CD4-positive, alpha-beta memory T cell (primary cell): ENCODE measurements at places on chromosomes 4 and X. TPM values are rescaled to one million over a fixed set of nuclear protein-coding genes. Genes with fewer than 3 reads are reported as not detected.
A peak's percentile ranks its signal among the peaks of the same experiment; 100 is the strongest.

Gene ARR3
- total RNA-seq = not detected

DNA sequence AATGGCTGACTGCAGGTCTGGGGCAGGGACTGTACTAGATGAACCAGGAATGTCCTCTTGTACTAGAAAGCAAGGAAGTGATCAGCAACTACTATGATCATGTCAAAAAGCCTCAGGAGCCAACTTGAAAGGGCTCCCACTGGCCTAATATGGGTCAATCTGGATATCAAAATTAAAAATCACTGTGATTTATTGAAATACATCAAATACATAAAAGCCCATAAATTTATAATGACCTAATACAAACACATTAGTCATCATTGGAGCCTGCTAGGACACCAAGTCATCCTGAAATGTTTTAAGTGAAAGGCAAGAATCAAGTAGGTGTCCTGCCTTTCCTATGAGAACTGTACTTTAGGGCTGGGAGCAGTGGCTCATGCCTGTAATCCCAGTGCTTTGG, 70.5 kb upstream of the KLHL13 start:
- DNase-seq = no peak

Gene LAMP2
- total RNA-seq = 45.8 TPM

- DNase-seq = no peak
Measured at GRCh38 chr4:24763631-24764297, 31.6 kb upstream of the SOD3 start.

Gene DGAT2L6
- not detected for total RNA-seq

GRCh38 chr4:84907145-84907544, 59.3 kb downstream of the WDFY3 start:
- DNase-seq = no peak

DNA sequence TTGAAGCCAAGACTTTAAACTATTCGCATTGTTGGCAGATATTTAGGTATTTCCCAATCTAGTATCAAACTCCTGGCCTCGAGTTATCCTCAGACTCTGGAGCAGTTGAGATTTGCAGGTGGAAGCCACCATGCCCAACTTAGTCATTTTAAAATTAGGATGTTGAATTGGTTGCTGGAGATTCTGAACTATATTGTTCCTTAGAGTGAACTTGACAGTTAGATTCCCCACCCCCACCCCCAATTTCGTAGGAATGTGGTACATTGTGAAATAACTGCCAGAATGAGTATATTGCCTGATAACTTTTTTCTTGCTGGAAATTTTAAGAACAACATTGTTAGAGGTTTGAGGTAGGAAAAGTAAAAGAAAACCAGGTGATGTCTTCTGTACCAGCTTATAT, 2.3 kb downstream of the NOCT start:
- DNase-seq = no peak

Gene NEIL3
- 0.15 TPM for total RNA-seq

Gene TKTL1
- 1.9 TPM for total RNA-seq

DNA sequence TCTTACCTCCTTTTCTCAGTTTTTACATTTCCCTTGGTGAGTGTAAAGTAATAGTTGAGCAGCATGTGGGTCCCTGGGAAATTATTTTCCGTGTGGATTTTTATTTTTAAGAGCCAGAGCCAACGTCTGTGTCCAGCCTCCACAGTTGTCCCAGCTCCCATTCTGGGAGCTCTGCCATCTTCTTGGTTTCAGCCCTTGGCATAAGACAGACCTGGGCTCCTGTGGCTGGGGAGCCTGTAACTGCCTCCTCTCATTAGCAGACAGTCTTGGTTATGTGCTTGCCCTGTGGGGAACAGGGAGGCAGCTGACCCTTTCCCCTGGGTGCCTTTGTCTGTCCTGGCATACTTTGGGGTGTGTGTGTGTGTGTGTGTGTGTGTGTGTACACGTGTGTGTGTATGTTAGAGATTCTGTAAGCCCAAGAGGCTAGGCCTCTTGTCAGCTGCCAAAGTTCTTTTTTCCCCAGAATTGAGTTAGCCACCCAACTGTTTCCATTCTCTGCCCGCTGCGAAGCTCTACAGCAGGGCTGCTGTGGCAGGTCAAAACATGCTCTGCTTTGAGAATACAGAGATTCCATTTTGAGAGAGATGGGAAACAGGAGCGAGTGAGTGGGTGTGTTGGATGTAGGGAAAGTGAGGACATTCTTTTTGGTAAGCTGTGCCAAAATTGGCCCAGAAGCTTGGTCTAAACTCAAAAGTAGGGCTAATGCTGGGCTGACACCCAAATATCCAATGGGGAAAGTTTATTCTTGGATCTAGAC, 140.7 kb downstream of the TMEM164 start:
- DNase-seq = no peak

DNA sequence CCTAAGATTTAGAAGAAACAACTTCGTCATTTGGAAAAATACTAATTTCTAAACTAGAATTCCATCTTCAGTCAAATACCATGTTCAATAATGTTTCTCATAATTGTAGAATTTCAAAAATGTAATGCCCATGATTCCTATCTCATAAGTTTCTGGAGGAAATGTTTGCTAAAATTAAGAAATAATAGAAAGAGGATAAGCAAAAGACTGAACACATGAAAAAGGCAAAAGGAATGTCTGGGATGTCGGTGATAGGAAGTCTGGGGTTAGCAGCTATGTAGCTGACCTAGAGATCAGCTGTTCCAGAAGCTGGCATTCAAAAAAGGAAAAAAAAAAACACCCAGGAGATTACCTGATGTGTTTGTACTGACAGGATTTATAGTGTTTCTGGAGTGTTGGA, 18.9 kb upstream of the PCDH10 start:
- no peak for DNase-seq

GRCh38 chr4:152161676-152162330, 374.1 kb downstream of the FBXW7 start:
- DNase-seq = no peak

DNA sequence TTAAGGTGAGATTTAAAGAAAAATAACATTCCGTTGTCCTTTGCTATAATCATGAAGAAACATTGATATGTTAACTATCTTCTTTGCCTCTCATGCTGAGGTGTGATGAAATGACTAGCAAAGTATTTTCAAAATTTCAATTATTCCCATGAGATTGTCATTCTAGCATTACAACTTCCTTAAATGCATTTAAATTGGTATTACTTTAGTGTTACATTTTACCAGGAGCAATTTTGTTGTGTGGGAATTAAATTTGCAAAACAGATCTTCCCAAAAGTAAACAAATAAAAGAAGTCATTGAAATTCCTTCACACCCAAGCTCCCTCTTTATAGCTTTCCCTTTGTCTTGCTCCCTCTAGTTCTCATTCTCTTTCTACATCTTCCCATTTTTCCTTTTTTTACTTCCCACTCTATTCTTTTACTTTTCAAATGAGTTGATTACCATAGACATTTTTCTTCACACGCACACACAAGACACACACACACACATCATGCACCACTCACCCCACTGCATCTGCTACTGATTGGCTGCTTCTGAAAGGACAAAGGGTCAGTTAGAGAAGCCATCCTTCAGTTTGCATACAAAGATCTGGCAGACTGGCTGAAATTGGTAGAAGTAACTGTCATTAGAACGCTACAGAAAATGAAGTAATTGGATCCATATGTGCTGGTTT, 10.0 kb upstream of the APELA start:
- no peak for DNase-seq

- no peak for DNase-seq
Measured at GRCh38 chr4:139665079-139665689, 435 bp upstream of the MGST2 start.

Gene GATA1
- not detected for total RNA-seq

DNA sequence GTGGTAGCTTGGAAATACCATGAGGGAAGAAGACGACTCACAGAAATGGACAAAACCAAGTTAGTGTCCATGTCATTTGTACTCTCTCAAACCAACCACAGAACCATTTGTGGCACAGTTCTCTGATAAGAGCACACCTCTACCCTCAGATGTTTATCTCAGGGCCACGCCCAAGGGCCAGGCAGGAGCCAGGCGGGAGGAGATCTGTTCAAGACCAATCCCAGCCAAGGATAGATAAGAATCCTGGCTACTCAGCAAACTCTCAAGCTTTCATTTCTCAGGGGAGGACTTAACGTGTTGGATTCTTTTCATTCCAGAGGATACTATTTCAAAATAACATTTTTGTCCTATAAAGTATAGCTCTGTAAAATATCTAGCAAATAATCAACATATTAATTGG, 95.0 kb downstream of the NYX start:
- no peak for DNase-seq

GRCh38 chr4:24141836-24142235, 252.0 kb upstream of the PPARGC1A start:
- no peak for DNase-seq

DNA sequence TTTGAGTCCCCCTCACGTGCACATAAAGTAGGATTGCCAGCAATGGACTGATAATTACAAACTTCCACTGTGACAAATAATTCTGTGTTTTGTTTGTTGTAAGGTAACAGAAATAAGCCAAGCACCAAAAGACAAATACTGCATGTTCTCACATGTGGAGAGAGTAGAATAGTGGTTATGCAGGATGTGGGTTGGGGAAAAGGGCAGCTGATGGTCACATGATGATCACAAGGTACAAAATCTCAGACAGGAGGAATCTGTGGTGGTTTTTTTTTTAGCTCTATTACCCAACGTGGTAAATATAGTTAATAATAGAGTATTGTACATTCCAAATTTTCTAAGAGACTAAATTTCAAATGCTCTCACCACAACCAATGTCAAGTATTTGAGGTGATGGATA, 182.3 kb downstream of the BANK1 start:
- no peak for DNase-seq

GRCh38 chrX:153873282-153874084, 12.5 kb downstream of the L1CAM start:
- no peak for DNase-seq

GRCh38 chrX:27751976-27752375, 55.8 kb upstream of the MAGEB10 start:
- no peak for DNase-seq

- DNase-seq = peak; percentile 74
Measured at GRCh38 chr4:10115797-10116568, 616 bp downstream of the WDR1 start.

DNA sequence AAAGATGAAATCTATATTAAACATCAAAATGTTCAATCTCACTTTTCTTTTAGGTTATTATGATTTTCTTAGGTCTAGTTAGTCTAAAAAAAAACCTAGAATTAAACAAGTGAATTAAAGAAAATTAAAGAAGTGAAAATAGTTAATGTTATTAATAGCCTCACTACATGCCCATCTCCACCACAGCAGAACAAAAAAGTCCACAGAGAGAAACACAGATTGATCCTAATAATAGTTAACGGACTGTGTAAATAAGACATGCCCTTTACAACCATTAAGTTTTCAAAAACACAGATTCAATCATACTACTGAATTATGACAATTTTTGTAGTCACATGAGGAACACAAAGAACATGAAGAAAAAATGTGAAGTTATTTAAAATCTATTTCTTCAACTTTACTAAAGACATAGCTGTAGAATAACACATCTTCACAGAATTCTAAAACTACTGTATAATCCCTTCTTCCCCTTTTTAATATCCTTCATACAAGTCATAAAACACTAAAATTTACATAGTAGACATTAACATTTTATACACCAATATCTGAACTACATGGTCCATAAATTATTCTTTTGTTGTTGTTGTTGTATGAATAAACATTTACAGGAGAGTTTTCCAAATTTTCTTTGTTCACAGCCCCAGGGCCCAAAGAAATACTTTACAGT, 15.3 kb downstream of the HELQ start:
- DNase-seq = no peak

GRCh38 chr4:76023389-76023788, at the start of gene CXCL10:
Gene CXCL10, minus strand, starts transcription at chr4:76023497. Its CDS starts 66 bp downstream, at chr4:76023431.
- DNase-seq = peak; percentile 3

DNA sequence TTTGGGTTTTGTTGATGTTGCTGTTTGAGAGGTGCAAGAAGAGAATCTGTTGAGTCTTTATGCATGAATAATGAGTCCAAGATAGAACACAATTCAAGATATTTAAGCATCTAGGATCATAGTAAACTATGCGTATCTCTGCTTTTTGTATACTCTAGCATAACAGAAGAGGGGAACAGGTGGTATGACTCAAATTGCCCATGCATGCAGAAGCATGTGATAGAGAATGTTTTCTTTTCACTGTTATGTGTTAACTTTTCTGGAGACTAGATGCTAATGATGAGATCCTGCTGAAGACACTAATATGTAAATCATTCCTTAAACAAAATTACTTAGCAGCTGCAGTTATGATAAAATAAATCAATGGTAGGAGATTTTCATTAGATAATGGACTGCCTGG, 165.3 kb upstream of the FTHL17 start:
- DNase-seq = no peak

GRCh38 chrX:69148946-69149345, 16.3 kb downstream of the PJA1 start:
- no peak for DNase-seq

Gene PABPC1L2A
- not detected for total RNA-seq

- DNase-seq = no peak
Measured at GRCh38 chrX:81280148-81280547, 78.2 kb downstream of the SH3BGRL start.

- DNase-seq = no peak
Measured at GRCh38 chr4:151302432-151302831, 23.0 kb downstream of the SH3D19 start.

DNA sequence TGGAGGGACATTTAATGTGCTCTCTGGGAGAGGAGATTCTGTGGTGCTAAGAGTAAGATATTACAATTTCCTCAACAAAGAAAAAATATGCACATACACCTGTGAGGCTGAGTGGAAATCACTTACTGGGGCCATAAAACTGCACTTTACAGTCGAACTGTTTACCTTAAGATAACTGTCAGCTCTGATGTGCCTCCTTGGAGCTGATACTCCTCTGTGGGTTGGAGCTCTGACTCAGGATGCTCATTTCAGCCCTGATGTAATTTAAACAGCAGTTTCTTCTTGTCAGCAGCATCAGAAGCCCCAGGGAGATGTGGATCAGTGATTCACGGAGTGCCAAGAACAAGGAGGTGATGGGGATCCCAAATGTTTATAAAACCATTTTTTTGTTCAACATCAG, 241.9 kb upstream of the SFRP2 start:
- DNase-seq = no peak

Gene TLL1
- total RNA-seq = not detected

Gene ITGB1BP2
- total RNA-seq = 3.5 TPM

DNA sequence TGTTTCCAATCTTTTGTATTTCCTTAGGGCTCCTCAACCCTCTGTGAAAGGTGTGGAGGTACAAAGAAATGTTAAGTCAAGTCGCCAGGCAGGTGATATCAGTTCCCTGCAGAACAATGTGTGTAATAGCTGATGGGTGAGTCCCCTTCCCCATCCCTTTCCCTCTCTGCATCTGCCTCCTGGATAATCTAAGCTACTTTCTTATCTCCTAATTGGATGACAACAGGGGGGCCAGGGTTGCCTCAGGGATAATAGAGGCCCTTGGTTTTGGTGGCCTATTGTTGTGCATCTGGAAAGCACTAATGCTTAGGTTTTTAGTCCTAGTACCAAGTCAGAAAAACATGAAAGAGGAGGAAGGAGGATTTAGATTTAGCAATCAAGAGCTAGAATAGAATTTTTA, 29.1 kb downstream of the MAGED1 start:
- no peak for DNase-seq

DNA sequence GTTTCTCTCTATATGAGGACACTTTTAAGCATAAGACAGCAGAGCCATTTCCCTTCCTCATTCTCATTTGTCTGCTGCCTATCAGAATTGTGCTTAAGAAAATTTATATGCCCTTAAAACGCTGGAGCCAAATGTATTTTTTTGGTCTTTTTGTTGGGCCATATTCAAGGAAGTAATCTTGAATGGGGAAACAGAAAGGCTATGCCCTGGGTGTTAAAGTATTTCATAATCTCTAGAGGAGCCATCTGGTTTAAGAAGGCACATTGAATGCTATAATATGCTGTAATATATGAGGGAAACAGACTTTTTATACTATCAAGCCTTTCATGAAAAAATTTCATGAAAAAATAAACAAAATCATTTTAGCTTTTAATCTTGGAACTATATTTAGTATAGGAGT, 4.3 kb downstream of the DMD start:
- no peak for DNase-seq
